ENCODE measurements at places on chromosomes 5 and 9.

DNA sequence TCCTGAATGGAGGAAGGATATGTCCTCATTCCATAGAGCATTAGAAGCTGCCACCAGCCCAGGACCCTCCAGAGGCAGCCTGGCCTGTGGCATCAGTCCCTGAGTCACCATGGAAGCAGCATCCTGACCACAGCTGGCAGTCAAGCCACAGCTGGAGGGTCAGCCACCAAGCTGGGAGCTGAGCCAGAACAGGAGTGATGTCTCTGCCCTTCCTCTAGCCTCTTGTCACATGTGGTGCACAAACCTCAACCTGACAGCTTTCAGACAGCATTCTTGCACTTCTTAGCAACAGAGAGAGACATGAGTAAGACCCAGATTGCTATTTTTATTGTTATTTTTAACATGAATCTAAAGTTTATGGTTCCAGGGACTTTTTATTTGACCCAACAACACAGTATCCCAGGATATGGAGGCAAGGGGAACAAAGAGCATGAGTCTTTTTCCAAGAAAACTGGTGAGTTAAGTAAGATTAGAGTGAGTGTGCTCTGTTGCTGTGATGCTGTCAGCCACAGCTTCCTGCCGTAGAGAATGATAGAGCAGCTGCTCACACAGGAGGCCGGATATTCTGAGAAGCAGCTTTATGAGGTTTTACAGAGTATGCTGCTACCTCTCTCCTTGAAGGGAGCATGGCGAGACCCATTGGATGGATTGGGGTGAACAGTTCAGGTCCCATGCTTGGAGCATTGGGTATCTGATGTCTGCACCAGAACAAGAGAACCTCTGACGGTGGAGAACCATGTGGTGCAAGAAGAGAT lies 13.0 kb upstream of the CYFIP2 start:
- no peak for DNase-seq

DNA sequence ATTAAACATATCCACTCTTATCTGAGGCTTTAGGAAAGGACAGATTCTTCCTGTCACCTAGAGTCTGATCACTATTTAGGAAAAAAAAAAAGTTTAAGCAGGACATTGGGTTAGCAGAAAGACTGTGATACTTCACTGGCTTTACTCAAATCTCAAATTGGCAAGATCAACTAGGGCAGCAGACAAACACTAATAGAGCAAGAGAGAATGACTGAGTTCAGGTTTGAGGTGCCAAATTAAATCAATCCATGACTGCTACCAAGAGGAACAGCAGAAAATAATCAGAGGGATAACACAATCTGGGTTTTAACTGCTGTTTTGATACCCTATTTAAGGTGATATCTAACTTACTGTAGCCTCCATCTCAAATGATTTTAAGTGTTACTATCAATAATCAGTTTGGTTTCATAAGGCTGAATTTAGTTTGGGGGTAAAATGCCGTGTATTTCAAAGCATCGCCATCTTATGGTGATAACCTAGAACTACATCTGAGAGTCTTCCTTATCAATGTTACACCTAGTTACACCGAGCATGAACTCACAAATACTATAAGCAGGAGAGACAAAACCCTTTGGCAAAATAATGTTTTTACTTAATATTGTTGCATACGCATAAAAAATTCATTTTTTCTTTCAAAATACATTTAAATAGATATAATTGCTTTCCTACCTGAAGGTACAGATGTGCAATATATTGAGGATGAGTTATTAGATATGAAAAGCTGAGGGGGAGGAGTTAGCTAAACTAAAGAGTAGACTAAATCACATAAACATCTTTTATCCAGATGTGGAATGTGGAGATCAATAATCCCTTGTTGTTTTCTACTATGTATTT lies 286.4 kb upstream of the CDH12 start:
- DNase-seq = no peak

- DNase-seq = no peak
These were observed 261.2 kb upstream of the ANKRD55 start for GRCh38 chr5:56494300-56494731.

- DNase-seq = no peak
These were observed 3.2 kb upstream of the BTNL9 start for GRCh38 chr5:181036816-181037364.

- no peak for DNase-seq
These were observed 66.1 kb upstream of the SPTLC1 start for GRCh38 chr9:92181296-92181695.

DNA sequence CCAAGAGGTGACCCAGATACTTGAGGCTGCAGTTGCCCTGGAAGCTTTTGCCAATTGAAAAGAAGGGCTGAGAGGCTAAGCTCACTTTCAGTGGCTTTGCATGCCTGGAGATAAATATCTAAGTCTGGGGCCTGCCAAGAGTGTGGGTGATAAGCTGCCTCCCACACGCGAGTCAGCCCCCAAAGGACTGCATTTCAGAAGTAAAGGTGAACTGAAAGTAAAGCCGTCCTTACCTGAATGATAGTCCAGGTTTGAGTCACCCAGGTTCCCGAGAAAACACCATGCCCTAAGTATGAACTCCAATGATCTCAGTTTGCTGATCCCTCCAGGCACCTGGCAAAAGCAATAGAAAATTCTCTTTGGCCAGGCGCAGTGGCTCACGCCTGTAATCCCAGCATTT lies 22.5 kb upstream of the N4BP3 start:
- no peak for DNase-seq

GRCh38 chr9:87035879-87036278 lies 88.6 kb upstream of the GAS1 start:
- no peak for DNase-seq

DNA sequence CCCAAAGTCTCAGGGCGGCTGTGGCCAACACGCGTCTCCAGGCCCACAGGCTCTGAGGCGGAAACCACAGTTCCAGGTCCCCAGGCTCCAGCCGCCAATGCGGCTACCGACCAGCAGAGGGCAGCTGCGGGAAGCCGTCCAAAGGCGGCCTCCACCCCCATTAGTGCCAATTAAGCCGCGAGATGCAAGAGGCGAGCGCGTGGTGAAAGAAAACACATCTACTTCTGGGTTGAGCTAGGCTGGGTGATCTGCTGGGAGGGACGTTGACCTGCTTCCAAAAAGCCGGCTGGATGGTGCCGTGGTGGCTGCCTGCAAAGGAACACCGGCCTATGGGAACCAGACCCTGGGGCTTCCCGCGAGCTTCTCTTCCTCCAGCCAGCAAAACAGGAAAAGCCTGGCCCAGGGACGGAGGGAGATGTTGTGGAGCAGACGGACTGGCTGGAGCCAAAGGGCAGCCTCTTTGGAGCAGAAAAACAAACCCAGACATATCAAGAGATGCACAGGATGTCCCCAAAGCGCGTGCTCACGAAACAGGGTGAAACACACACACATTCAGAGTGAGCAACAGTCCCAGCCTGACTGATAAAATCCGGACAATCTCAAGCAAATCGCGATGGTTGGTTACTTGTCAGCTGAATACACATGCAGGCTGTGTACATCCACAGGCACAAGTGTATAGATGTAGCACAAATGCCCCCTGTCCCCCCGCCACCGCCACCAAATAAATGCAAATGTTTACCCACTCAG lies 187.1 kb upstream of the BRINP1 start:
- peak; percentile 29 for DNase-seq

GRCh38 chr9:108994695-108995094 lies 18.6 kb downstream of the CTNNAL1 start:
- DNase-seq = no peak

DNA sequence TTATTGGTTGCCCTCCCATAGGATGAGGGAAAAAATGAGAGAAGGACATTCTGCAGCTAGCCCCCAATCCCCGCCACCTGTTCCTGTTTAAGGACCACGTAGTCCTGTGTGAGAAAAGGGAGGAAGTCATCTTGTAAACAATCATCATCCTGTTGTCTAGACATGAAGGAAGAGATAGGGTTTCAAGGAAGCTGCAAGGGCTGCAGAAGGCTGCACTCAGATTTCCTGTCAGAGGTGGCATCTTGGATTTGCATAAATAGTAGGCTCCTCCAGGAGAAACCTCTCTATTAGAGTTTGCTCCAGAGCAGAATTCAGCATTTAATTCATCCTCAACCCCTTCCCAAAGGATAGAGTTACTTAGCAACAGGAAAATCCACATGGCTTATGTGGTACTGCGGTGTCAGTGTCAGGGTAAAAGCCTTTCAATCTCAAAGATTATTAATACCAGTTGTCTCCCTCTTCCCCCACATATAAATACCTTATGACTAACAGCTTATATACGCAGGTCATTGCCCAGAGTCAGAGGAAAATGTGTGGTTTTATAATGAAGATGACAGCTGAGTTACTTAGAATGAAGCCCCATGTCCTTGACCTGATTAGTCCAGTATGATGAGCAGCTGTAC lies 4.6 kb upstream of the DNAJC18 start:
- no peak for DNase-seq

GRCh38 chr5:24643156-24643555 lies 1.6 kb downstream of the CDH10 start:
- DNase-seq = no peak

DNA sequence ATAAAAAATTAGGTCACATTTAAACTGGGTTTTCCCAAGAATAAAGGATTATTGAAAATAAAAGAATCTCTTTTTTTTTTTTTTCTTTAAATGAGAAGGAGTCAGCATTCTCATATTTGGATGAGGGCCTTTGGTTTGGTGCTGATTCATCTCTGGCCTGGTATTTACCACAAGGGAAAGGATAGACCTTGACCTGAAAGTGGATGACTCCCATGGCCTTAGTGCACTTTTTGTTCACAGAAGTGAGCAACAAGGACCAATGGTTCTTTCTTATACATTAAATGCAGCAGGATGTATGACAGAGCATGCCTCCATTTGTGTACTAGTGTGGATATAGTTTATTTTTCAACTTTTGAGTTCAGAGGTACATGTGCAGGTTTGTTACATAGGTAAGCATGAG lies 6.9 kb downstream of the YTHDC2 start:
- DNase-seq = peak; percentile 2

GRCh38 chr9:130319300-130319699 lies 53.7 kb downstream of the HMCN2 start:
- no peak for DNase-seq

GRCh38 chr9:89983411-89983810 lies 378.6 kb downstream of the GADD45G start:
- DNase-seq = no peak

DNA sequence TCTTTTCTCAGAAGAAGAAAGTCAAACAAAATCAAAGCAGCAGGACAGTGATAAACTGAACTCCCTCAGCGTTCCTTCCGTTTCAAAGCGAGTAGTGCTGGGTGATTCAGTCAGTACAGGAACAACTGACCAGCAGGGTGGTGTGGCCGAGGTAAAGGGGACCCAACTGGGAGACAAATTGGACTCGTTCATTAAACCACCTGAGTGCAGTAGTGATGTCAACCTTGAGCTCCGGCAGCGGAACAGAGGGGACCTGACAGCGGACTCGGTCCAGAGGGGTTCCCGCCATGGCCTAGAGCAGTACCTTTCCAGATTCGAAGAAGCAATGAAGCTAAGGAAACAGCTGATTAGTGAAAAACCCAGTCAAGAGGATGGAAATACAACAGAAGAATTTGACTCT lies 2.7 kb downstream of the CAMLG start:
- no peak for DNase-seq

DNA sequence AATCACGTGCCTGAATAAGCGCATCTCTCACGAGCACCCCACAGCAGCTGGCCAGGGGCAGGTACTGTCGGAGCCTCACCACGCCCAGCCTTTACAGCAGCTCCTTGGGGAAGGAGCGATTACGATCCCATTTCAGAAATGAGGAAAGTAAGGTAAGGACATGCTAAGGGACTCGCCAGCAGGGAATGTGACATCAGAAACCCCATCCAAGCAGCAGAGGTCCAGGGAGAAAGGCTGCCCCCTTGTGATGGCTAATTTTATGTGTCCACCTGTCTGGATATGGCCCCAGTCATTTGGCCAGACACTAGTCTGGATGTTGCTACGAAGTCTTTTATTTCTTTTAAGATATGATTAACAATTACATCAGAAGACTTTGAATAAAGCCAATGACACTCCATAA lies 77.3 kb downstream of the UBE2QL1 start:
- DNase-seq = no peak

- no peak for DNase-seq
These were observed 28.2 kb downstream of the ITGA2 start for GRCh38 chr5:53017383-53017782.

DNA sequence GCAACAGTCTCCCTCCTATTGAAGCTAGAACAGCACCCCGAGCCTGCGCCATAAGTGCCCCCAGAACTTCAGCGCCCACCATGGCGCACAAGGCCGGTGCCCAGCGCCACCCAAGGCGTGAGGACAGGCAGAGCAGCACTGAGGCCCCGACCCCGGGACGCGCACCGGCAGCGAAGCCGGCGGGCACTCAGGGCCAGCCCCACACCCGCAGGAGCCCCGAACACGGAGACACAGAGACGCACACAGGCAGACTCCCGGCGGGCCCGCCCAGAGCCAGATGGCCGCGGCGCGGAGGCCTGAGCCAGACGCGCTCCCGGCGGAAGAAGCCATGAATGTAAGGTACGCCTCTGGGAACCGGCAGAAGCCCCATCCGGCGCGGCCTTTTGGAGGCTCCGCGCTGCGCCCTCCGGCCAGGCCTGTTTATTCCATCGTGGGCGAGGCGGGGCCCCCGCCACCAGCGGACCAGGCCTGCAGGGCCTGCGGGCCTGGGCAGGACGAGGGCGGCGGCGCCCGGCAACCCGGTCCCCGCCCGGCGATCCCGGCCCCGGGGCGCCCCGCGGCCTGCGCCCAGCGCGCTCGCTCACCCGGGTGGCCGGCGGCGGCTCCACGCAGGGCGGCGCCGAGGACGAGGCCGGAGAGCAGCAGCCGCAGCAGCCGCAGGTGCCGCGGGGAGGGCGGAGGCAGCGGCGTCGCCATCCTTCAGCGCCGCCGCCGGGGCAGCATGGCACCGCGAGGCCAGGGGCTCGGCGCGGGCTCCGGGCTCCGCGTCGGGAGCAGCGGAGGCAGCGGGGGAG lies 486 bp downstream of the NPDC1 start:
- no peak for DNase-seq

GRCh38 chr5:73485715-73486114 lies 12.5 kb upstream of the BTF3 start:
- DNase-seq = no peak

GRCh38 chr5:314676-315487 lies 6.6 kb upstream of the AHRR start:
- DNase-seq = no peak

DNA sequence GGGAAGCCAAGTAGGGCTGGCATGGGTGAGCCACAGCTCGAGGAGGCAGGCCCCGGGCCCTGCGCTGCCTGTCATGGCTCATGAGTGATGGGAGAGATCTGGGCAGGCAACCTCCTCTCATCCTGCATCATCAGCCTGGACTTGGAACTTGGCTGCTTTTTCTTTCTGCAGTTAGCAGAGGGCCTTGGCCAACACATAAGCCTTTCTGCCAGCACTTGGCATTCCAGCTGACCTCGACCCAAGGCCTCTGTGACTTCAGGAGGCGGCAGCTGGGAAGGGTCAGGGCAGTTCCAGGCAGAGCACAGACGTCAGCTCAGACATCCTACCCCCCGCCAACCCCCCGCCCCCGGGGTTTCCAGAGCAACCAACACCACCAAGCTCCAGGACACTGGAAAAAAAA lies 7.6 kb downstream of the S1PR3 start:
- no peak for DNase-seq

Measured in stimulated activated CD4-positive, alpha-beta T cell treated with anti-CD3 and anti-CD28 coated beads, Interleukin-1b, Interleukin-23, amount 100 ng/mL, for 24 hours (primary cell).